ENCODE measurements at places on chromosomes 7 and 10.

DNA sequence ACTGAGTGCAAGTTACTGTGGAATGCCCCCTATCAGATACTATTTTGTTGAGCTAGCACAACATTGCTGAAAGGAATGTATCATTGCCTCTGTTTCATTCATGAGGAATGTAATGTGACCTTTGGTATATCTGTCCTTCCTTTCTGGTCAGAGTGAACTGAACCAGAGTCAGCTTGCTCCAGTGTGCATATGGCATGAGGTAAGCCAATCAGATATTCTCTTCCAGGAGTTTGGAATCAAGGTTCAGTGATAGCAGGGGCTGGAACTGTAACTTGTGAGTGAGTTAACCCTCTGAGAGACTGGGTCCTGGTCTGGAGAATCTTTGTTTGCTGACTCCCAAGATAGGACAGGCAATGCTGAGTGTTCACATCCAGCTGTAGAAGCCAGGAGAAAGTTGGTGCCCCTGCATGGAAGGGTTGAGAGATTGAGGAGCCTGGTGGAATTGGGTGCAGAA, 45.3 kb upstream of the OSBPL3 start:
- no peak for DNase-seq

DNA sequence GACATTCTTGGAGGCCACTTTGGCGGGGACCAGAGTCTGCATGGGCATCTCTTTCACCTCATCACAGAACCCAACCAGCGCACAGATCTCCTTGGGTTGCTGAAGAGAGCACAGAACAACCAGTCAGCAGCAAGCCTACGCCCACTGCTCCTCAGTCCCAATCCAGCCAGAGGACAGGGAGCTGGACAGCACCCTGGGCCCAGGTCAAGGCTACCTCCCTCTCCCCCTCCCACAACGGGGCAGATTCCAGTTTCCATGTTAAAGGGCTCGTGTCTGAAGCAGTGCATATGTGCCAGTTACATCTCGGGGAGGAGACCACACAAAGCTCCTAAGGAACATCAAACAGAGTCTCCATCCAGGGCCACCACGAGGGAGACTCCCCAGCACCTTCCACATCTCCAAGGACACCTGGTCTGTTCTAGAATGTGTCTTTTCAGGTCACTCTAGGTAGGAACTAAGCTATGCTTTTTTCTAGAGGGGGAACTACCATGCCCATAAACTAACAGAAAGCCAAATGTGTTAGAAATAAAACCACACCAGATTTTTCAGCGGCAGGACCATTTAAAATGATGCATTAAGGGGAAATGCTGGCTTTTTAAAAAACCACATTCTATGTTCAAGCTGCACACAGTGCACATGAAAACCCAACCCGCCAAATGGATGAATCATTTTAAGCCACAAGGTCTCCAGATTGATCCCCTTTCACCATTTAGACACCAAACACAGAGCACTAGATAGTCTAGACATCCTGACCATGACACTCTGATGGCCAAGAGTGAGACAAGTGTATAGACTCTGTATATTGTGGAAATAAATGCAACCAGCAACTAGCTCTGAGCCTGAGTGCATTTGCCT, 28.9 kb downstream of the PSAP start:
- DNase-seq: no peak

DNA sequence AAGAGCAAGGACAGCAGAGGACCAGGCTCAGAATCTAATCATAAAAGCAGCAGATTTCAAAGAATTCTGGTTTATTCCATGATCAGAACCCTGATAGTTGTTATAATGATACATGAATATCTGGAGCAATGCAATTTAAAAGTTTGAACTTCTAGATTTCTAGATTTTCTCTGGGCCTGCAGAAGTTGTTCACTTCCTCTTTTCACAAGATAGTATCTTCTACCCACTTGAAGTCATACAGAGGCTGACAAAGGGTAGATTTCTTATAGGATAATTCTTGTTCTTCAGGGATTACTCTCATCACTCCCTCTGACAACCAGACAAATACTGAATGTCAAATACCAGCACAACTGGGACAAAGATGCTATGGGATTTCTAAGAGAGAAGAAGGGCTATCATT, 320.0 kb upstream of the ETV1 start:
- no peak for DNase-seq

DNA sequence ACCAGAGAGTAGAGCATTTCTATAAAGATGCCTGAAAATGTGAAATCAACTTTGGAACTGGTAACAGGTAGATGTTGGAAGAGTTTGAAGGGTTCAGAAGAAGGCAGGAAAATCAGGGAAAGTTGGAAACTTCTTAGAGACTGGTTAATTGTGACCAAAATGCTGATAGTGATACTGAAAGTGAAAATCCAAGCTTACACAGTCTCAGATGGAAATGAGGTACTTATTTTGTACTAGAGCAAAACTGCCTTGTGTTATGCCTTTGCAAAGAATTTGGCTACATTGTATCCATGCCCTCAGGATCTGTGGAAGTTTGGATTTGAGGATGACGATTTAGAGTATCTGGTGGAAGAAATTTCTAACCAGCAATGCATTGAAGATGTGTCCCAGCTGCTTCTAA, 430.6 kb upstream of the KCND2 start:
- DNase-seq: no peak

DNA sequence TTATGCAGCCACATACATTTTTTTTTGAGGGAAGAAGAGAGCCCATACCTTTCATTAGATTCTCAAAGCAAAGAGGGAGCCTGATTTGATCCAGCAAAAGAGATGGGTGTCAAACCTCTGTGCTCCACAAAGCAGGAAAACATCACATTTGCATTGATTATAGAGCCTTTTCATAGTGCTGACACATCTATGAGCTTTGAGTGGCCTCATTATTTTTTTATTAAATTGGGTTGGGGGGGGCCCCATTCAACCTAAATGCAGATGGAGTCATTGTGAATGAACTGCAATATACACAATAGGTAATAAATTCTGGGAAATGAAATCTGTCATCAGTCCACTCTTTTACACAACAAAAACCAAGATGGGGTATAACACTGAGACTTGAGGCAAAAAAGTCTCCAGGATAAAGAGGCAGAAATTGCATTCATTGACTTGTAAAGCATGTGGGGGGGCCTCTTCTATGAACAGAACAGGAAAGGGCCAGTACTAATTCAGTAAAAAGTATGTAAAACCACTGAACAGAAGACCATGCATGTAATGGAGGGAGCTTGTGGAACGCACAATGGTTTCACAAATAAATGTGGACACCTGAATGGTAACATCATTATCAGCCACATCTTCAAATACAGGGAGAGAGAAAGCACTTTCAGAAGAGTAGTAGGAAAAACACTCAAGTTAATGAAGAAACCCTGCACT, 17.7 kb upstream of the ASB4 start:
- DNase-seq: no peak

GRCh38 chr7:48708635-48709034, 215.7 kb upstream of the CDC14C start:
- no peak for DNase-seq

GRCh38 chr7:30911561-30911969, at the start of gene AQP1:
Gene AQP1, plus strand, starts transcription at chr7:30911853. Its CDS starts 57 bp downstream, at chr7:30911910.
- DNase-seq: no peak

DNA sequence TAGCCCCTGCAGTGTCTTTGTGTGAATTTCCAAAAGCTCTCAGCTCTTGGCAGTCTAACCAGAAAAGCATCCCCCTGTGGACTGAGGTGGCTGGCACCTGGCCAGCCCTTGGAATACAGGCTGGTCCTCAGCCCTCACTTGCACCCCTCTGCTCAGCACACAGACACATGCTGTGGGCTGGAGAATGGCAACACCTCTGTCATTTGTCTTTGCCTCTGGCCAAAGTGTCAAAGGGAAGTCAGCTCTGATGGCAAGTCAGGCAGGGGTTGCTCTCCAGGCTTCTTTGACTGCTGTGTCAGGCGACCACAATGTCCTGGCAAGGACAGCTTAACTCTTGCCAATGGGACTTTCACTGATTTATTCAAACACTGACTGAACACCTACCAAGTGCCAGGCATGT, 724.8 kb downstream of the INHBA start:
- DNase-seq: no peak

Measured in stimulated activated CD8-positive, alpha-beta memory T cell treated with anti-CD3 and anti-CD28 coated beads, Interleukin-2, amount 100 ng/mL, for 1 hour (primary cell).